NCI-H510A (cell line): ENCODE measurements at places on chromosomes 7 and 10.

DNA sequence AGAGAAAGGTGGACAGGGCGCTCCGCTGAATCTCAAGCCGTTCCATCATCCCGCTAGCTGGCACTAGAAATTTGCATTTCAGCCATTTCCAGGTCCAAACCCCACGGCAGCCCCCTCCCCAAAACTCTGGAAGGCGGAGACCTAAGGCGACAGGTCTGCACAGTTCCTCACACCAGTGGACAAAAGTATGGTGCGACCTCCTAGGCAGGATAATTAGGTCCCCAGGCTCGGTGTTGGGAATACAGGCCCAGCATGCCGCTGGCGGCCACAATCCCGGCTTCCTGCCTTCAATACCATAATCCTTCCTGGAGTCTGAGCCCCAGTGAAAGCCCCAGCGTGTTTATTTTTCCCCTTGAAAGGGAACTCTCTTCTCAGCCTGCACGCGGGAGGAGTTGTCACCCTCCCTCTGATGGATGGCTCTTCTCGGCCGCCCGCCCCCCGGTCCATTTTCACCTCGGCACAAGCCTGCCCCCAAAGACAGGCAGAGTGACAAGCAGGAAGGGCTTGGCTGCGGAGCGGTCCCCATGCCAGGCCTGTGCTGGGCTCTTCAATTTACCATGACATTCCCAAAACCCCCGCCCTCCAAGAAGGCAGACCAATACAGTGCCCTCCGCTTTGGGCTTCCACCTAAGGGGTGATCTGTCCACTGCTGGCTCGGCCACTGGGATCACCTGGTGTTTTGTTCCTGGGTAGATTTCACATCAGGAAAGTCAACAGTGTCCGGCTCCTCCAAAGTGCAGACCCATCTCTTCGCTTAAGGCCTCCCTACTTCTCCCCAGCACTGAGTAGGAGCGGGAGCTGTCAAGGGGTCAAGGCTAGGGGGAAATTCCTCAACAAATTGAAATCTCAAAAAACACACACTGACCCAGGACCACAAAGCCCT lies 2.2 kb downstream of the FGFR2 start:
- no peak for DNase-seq

GRCh38 chr7:124881981-124882380 lies 47.6 kb downstream of the POT1 start:
- no peak for DNase-seq

DNA sequence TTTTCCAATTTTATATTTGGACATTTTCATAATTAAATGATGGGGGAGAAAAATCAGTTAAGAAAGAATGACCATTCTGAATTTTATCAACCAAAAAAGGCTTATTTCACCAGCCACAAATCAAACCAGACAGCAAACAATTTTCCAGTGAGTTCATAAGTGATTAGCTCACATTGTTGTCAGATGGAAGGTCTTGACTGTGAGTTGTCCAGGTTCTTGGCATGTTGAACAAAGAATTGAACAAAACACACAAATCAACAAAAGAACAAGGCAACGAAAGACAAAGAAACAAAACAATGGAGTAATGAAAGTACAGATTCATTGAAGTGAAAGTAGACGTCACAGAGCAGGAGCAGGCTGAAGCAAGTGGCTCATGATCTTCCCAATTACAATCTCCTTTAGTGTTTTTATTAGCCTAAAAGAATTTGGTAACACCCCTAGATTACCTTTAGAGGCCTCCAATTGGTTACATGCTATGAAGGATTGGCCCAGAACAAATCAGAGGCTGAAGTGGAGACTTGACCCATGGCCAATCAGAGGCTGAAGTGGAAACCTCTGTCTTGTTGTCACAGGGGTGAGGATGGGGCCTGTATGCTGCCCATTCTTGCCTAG lies 248.7 kb downstream of the NEBL start:
- no peak for DNase-seq

- no peak for DNase-seq
Measured at GRCh38 chr10:132614431-132615340, 77.1 kb downstream of the INPP5A start.

GRCh38 chr7:90346336-90347125 lies at the start of gene GTPBP10:
Gene GTPBP10 (plus strand): TSS chr7:90346716. CDS start chr7:90346742, 26 bp downstream.
- peak; percentile 71 for DNase-seq

GRCh38 chr10:82850191-82850590 lies 975.2 kb downstream of the NRG3 start:
- no peak for DNase-seq
